Stimulated activated CD8-positive, alpha-beta memory T cell treated with anti-CD3 and anti-CD28 coated beads, Interleukin-12 subunit alpha, Interleukin-12 subunit beta, amount 100 ng/mL, for 1 hour (primary cell): ENCODE measurements at places on chromosomes 1 and 21.

GRCh38 chr21:31945141-31945540, 72.3 kb downstream of the HUNK start:
- DNase-seq, result no peak

DNA sequence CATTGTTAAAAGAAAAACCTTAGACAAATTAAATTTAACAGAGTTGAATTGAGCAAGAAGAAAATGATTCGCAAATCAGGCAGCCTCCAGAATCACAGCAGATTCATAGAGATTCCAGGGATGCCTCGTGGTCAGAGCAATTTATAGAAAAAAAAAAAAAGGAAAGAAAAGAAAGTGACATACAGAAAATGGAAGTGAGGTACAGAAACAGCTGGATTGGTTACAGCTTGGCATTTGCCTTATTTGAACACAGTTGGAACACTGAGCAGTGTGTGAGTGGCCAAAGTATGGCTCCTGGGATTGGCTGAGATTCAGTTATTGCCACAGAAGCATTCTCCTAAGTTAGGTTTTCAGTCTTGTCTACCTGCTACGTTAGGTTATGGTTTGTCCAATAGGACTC, 9.1 kb upstream of the C21orf91 start:
- no peak for DNase-seq

DNA sequence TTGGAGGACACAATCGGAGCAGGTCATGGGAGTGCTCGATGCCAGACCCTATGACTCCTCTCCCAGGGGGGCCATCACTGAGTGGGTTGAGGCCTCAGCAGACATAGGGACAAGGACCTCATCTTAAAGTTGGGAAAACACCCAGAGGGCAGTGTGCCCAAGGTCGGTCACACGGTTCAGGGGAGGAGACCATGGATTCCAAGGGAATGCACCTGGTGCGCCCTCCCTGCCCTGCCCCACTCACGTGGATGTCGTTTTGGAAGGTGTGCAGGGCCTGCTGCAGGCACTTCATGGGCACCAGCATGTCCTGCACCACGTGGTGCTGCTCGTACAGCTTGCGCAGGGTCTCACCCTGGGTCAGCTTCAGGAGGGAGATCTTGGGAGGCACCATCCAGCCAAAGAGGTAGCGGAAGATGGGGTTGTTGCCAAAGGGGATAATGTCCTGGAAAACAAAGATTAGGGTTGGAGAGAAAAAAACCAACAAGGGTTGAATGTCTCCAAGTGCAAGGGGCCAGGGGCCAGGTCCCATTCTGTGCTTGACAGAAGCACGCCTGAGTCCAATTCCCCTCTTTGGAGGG, 33.1 kb downstream of the DHCR24 start:
- DNase-seq, result no peak

DNA sequence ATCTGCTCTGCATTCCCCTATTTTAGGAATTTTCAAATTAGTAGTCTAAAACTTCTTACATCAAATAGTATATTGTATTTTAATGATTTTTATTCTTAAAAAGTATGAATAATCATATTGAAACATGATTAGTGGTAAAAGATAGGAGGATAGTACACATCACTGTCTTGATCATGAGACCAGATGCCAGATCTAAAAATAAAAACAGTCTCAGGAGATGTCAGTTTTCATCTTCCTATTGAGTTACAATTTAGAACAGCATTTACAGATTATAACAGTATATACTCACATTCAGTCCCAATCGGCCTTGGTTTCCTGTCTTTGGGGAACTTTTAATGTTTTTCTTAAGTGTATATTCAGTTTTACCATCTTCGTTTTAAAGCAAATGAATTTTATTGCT, 95.9 kb downstream of the USP25 start:
- DNase-seq, result no peak

DNA sequence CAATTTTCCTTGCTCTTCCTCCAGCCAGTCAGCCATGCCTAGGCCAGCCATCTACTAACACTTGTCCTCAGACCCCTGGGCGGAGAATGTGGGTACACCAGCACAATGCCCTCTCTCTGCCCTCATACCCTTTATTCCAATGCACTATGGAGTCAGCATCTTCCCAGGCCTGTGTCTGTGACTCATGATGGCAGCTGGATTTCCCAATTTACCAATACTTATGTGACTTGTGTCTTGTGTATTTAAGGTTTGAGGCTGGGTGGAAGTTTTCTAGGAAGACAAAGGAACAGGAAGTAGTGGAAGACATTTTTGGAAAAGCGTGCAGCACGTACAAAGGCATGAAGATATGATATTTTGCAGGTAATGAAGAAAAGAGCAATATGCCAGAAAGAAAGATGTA, 114.3 kb downstream of the NMNAT2 start:
- no peak for DNase-seq

- no peak for DNase-seq
These were observed 133.6 kb upstream of the HMCN1 start for GRCh38 chr1:185600641-185601040.

GRCh38 chr1:82091729-82092128, 291.0 kb downstream of the ADGRL2 start:
- no peak for DNase-seq

DNA sequence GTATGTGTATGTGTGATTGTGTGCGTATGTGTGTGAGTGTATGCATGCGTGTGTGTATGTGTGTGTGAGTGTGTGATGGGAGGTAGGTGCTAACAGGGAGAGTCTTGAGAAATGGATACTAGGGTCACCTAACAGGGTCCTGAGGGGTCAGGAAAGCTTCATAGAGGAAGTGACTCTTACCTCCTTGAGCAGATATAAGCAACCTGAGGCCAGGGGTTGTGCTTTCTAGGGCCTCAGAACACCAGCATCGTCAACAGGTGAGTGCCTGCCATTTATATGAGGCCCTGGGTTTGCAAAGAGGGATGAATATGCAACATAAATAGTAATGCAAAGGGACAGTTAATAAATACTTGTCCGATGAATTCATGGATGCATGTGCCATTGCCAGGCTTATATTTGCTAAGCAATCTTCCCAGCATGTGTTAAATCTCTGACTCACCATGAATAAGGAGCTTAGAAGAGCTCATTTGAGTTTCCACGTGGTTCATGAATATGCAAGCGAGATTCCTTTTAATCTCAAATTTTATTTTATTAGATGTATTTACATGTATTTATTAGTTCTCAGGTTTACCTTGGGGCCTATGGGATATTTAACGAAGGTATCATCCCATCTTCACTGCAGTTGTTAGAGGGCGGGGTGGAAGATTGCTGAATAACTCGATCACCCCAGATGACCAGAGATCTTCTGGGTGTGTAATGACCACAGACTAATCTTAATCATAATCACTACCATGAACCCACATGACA, 438.3 kb downstream of the CAMTA1 start:
- DNase-seq, result no peak

GRCh38 chr1:241816008-241816407, 32.0 kb upstream of the EXO1 start:
- no peak for DNase-seq

GRCh38 chr21:33025489-33026442, at the start of gene OLIG2:
Gene OLIG2 (plus strand): TSS chr21:33025935. CDS start chr21:33026863, 928 bp downstream.
- no peak for DNase-seq

- no peak for DNase-seq
These were observed 325 bp downstream of the OR14A2 start for GRCh38 chr1:247747616-247748015.

GRCh38 chr1:67019600-67020136, 34.3 kb downstream of the SLC35D1 start:
- no peak for DNase-seq

- no peak for DNase-seq
These were observed 3.7 kb downstream of the SLC19A1 start for GRCh38 chr21:45538381-45539045.

DNA sequence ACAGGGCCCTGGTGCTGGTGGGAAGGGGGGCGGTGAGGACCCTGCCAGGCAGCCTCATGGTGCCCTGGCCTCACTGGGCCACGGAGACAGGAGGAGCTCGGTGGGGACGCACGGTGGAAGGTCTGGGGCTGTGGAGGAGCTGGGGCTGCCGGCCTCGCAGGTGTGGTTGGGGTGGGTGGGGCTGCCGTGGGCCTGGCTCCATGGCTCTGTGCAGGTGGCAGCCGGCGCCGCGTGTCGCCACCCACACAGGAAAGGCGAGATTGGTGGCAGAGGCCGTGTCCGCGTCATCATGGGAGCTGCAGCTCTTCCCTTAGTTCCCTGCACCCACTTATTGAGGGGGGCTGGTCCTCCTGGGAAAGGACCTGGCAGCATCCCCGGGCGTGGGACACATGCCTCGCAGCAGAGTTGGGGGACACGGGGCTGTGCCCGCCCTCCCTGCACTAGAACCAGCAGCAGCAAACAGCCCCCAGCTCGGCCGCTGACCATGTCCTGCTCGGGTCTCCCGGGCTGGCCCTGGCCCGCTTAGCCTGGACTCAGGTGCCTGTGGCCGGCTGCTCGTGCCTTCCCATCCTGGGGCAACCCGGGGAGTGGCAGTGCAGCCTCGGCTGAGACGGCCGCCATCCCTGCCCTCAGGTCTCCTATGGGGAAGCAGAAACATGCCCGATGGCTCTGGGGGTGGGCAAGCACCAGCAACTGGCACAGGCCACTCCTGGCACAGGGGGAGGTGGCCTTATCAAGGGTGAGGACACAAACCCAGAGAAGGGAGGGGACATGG, 7.5 kb upstream of the TTC34 start:
- no peak for DNase-seq

DNA sequence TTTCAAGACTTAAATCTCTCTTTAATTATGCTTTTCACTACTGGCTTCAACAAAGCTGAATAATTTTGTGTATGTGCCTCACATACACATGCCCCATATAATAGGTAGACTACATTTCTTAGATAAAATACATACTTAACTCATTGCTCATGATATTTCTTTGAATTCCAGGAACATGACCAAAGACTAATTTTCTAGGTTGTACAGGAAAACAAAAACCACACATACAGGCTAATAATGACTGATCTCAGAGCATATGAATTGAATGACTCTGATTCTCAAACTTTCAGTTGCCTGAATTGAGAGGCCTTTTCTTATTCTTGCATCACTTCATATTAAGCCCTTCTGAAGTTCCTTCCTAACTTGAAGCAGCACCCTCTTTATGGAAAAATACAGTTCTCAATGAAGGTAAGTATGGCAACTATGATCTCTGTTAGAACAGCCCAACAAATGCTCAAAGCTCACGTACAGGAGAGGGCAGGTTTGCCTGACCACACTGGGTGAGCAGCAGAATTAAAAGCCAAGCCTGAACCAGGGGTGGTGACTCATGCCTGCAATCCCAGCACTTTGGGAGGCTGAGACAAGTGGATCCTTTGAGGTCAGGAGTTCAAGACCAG, 22.6 kb upstream of the UAP1 start:
- no peak for DNase-seq

DNA sequence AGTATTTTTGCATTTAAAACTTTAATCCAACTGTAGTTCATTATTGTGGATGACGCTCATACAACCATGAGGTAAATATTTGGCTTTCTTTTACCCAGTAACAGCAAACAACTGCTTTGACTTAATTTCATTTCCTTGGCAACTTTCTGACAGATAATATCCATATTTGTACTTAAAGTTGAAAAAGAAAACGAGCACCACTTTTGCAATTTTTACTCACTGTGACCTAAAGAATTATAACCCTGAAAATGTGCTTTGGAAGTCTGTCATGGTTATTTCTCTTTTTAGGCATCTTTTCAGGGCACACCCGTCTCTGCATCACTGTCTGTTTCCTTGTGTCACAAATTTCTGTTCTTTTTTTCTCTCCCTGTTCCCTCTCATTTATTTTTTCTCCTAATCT, 918 bp upstream of the CD2 start:
- no peak for DNase-seq

- no peak for DNase-seq
These were observed 910 bp upstream of the RERE start for GRCh38 chr1:8818325-8818775.

- DNase-seq, result no peak
These were observed 272.7 kb upstream of the CACYBP start for GRCh38 chr1:174726880-174727585.

DNA sequence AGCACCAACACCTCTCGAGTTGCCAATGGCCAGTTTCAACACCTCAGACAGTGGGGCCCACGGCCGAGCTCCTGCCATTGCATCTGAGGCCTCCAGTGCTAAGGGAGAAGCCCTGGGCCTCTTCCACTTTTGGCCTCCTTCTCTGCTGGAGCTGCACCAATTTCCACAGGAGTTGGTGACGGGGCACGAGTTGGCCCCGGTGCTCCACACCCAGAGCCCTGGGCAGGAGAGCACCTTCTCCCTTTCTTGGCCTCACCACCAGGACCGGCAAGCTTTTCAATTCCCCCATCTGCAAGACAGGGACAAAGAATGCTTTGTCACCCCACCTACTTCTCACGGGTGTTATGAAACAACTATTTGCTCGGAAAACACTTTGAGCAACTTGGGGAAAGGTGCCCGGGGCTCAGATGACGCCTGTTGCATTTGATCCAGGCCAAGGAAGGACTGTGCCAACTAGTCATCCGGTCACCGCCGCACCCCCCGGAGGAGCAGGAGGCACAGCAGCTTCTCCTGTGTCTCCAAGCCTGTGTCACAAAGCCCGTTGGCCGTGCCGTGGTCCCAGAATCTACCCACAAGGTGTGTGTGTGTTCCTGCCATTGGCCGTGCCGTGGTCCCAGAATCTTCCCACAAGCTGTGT, 55.2 kb downstream of the TOMM20 start:
- no peak for DNase-seq

DNA sequence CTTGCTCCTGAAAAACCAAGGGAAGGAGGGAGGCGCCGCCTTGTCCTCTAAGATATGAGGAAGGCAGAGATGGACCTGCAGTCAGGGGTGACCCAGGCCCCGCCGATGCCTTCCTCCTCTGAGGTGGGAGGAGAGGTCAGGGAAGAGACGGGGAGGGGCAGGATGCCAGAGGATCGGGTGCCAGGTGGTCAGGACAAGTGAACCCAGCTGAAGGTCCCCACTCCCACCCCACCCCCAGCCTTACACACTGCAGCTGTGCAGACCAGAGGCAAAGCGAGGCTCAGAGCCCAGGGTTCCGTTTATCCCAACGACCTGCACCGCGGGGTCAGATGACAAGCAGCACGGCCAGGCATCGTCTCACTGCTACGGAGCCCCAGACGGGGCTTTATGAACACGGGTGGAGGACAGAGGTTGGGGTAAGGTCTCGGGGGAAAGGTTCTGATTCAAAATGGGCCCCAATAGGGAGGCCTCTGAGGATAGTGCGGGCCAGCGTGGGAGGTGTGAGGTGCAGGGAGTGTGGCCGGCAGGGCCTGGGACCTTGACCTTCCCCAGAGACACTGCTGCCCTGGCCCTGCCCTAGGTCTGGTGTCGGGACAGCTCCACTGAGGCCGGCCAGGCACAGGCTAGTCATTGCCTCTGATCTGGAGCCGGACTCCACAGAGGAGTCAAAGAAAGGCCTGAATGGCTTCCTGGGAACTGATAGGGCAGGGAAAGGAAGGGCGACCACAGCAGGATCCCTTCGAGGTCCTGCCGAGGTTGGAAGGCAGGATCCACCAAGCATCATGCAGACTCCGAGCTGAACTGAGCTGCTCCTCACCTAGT, 112.4 kb downstream of the WDR4 start:
- DNase-seq, result no peak

- DNase-seq, result no peak
These were observed 13.8 kb upstream of the HHIPL2 start for GRCh38 chr1:222561656-222562055.
